SHP77 treated with DMSO at 0.1 percent for 48 hours (cell line): ENCODE measurements at places on chromosomes 6 and 20.

GRCh38 chr6:143553337-143553736, 41.8 kb upstream of the FUCA2 start:
- no peak for DNase-seq

DNA sequence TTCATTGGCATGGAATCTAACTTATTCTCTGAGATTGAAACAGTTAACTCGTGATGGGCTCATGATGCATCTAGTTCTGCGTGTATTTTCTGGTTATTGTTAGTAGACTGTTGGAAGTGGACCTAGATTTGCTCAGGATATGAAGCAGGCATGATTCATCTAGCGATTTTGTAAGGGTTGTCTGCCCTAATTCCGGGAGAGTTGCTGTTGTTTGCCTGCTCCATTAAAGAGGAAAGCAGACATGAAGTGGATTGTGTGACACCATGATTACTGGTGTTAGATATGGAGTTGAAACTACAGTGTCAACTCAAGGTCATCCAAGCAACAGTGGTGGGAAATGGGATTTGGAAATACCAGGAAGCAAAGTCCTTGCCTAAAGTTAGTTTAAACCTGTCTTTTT, 41.0 kb downstream of the SOX4 start:
- DNase-seq = no peak

DNA sequence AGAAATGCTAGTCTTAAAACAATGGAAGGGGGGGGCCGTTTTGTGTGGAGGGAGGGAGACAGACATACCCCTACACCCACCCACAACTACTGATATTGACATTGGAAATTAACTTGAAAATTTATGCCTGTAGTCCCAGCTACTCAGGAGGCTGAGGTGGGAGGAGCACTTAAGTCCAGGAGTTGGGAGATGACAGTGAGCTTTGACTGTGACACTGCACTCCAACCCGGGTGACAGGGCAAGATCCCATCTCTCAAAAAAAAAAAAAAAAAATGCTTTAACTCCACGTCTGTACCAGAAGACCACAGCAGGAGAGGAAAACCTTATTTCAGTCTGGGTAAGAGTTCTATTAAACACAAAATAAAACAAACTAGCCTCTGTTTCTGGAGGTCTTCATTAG, 2.2 kb downstream of the TBC1D20 start:
- DNase-seq = no peak

- no peak for DNase-seq
These were observed 237.6 kb downstream of the PACRG start for GRCh38 chr6:162965366-162965765.

DNA sequence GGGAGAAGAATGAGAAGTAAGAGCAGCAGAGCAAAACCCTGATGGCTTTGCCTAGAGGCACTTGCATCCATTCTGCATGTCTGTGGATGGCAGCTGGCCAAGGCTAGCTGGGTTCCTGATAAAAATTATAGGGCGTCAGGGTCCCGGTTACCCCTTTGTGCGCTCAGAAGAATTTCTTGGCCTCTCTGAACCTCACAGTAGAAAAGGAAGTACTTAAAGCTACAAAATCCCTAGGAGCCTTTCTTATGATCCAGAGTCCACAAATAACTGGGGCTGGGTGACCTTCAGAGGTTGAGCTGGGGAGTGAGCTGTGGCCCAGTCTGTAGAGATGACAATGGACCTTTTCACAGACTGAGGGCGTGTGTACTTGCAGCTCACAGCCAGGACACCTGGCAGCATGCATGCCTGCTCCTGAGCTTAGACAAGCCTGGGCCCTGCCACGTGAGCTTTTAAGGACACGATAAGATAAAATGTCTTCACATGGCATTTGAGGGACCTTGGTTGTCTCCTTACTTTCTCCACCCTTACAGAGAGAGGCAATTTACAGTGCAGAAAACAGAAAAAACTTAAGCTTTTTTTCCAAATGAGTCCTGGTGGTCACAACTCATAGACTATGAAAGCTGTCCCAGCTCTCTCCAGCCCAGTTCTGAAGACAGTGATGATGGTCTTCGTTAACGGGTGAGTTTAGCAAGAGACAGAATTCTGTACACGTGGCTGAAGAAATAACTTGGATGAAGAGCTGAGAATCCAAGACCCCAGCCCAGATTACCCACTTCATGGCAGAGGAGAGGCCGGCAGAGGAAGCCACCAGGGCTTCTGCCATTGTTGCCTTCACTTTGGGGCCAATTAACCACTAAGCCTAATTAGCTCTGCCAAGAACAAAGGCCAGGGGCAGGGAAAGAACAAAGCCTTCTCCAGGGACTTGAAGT, 50.3 kb downstream of the FOXA2 start:
- DNase-seq = no peak

DNA sequence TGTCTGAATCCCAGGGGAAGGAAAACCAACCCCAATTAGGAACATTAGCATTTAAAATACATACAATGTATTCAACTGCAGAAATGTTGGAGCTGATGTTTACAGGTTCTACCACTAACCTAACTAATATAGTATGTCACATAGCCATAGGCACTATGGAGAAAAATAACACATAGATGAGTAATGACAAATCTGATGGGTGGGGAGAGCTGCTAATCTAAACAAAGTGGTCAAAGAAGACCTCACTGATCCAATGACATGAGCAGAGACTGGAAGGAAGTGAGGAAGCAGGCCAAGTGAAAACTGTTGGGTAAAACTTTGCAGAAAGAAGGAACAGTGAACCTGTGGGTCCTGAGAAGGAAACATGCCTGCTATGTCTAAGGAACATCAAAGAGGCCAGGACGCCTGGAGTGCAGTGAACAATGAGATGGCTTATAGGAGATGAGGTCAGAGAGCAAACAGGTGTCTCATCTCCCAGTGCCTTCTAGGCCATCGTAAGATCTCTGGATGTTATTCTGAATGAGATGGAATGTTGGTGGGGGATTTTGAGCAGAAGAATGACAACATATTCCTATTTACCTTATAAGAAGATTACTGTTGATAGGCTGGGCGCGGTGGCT, 135.7 kb downstream of the ALDH8A1 start:
- no peak for DNase-seq

DNA sequence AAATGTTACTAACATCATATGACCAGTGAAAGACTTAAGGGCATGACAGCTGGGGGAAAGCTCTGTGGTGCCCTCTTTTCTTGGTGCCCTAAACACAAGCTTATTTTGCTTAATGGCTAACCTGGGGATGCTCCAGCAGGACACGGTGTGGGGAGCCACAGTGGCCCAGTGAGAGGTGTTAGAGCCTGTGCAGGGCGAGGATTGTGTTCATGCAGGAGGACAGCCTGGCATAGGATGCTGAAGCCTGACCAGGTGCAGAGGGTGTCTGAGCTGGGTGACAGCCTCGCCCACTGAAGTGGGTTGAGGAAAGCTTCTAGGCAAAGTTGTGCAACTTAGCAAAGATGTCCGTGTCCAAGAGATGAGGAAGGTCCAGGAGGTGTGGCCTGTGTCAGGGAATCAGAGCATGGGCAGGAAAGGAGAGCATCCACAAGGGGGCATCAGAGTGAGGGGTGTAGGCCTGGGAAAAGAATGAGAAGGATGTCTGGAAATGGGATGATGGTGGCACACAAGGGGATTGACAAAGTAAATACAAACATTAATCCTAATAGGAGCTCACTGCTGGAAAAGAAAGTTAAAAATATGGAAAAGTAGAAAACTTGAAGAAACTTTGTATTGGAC, 33.9 kb downstream of the SLC17A4 start:
- no peak for DNase-seq

- no peak for DNase-seq
These were observed 5.7 kb downstream of the PRR3 start for GRCh38 chr6:30562470-30563425.

DNA sequence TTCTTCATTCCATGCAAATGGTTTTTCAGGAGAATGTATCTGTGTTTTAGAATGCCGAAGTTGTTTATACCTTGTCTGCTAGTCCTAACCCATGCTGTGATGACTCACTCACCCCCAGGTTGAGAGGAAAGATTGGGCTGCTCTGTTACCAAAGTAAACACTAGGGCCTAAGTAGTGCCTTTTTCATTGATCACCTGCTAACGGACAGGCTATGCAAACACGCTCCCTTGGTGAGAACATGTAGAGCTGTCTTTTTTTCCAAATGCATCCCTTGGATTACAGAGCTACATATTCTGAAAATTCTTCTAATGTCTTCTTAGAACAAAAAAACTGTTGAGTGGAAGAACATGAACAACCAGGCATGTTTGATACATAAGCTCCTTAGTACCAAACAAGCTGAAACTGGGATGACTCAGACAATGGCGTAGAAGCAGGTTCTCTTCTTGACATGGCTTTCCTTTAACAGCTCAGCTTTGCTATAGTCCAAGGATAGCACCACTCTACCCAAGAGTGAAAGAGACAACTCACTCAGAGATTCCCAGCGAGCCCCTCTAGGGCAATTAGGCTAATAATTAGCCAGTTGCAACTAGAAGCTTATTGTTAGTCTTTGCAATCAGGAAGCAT, 20.5 kb downstream of the PERP start:
- peak; percentile 95 for DNase-seq

GRCh38 chr20:51958099-51959065, 156.1 kb upstream of the SALL4 start:
- DNase-seq = no peak

DNA sequence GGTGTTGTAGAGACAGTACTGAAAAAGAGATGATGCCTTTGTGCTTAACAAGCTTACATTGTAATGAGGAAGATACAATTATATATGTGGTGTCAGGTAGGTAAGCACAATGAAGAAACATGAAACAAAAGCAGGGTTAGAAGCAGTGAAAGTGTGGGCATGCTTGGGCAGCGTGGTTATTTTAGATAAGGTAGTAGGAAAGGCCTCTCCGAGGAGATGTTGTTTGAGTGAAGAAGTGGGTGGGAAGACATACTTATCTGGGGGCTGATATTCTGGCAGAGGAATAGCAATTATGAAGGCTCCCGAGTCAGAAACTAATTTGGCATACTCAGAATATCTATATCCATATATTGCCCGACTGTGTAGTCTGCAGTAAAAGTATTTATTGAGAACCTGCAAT, 4.7 kb downstream of the CDKAL1 start:
- no peak for DNase-seq

DNA sequence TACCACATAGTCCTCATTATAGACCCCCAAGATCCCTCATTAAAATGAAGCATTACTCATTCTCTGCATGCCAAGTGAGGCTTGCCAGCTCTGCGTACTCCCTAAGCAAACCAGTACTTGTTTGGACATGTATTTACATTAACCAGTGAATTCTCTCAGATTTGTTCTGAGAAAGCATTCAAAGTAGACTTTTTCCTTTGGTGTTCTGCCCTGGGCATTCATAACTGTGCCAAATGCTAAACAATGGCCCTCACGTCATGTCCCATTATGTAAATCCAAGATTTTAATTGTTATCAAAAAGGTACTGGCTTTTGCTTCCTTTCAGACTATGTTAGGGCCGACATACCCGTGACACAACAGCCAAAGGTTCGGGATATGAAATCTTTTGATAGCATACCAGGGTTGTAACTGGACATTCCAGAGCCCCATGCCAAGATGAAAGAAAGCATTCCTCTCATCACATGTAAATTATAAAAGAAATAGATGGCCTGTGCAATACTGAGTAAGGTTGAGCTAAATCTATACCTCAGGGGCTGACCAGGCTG, 164.2 kb downstream of the ADAT2 start:
- no peak for DNase-seq

DNA sequence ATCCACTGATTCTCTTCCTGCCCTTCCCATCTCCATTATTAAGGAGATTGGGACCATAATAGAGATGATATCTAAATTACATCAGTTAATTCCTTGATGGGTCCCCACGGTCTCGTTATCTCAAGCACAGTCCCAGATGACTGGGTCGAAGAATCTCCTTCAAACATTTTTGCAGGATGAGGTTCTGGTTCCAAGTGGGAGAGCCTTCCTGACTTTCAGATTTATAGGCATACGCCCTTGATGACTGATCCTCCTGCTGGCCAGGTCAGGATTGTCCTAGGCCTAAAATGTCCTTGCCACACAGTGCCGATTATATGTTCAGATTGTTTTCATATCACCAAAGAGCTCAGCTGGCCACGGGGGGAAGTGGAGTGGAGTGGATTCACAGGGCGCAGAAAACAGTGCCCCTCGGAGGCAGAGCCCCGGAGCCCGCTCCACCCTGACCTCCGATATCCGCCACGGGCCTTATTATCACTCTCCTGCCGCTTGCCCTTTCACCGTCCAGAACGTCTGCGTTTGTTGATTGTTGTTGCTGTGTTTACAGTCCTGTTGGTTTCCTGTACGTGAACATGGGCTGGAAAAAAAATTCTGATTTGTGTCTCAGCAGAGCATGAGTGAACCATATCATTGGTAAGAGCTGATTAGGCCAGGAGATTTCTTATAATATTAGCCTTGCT, 8.9 kb downstream of the BMP6 start:
- DNase-seq = no peak

DNA sequence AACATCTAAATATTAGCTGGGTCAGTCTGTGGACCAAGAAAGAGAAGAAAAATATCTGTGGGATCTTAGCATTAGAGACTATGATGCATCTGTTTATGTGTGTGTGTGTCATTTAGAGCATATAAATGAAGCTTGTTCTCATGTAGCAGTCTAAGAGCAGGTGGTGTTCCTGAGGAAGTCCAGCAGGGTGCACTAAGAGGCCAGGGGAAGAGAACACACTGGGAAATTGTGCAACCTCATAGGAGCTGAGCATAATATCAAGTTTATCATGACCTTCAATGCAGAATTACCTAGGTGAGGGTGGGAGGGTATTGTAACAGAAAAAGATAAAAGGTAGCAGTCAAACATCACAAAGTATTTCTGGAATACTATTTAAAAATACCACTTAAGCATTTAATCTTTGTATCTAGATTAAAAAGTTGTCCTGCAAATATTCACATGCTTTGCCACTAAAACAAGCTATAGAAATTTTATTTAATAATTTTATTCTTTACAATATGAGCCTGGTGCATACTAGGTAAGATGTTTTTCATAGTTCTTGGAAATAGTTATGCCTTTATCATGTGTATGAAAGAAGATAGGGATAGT, 80.5 kb downstream of the SMPDL3A start:
- peak; percentile 31 for DNase-seq

- DNase-seq = no peak
These were observed 21.2 kb downstream of the NHLRC1 start for GRCh38 chr6:18101271-18101670.

DNA sequence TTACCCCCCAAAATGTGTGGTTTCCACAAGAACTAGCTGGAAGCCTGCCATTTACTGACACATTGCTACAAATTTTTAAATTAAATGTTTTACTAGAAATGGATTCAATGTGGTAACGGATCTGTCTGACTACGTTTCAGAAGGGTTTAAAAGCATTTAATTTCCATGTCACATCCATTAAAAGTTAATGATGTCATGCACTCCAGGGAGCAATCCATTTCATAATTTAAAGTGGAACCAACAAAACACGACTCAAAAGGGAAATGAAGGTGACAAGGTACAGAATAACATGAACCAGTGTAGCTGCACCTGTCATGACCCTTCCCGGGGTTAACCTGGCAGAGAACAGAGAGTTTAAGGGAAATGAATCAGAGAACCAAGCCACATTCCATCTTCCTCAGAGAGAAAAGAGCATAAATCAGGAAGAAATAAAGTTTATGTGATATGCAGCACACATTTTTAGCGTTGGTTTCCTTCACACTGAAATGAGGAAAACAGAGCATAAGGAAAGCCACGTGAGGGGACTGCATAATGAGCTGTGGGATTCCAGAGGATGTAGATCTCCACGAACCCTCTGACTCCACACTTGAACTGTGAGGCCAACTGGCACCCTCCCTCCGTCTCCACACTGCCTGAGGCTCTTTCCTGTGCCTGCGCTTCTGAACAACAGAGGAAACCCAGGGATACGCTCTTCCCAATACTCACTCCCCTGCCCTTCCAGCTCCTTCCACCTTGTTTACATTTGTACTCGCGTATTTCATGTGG, 170.3 kb upstream of the AHI1 start:
- DNase-seq = peak; percentile 58
